ENCODE measurements at places on chromosomes 4 and X.
A peak's percentile ranks its signal among the peaks of the same experiment; 100 is the strongest.

GRCh38 chrX:43087830-43088229 lies 309.9 kb upstream of the PPP1R2C start:
- DNase-seq = no peak

GRCh38 chr4:24266951-24267722 lies 317.2 kb downstream of the DHX15 start:
- no peak for DNase-seq

DNA sequence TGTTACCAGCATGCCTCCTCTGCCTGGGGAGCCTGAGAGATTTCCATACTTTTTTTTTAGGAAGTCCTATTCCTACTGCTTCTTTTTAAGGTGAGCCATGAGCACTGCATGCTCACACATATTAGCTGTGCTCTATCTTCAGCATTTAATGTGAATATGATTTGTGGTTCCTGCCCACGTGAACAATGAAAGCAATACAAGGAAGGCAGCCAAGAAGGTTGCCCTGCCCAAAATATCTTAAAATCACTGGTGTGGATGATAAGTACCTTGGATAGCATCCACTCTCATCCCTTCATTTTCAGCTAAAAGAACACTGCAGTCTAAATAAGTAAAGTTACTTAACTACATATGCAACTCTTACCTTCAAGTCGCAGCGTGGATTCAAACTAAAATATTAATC lies 607.5 kb downstream of the PACRGL start:
- DNase-seq = no peak

DNA sequence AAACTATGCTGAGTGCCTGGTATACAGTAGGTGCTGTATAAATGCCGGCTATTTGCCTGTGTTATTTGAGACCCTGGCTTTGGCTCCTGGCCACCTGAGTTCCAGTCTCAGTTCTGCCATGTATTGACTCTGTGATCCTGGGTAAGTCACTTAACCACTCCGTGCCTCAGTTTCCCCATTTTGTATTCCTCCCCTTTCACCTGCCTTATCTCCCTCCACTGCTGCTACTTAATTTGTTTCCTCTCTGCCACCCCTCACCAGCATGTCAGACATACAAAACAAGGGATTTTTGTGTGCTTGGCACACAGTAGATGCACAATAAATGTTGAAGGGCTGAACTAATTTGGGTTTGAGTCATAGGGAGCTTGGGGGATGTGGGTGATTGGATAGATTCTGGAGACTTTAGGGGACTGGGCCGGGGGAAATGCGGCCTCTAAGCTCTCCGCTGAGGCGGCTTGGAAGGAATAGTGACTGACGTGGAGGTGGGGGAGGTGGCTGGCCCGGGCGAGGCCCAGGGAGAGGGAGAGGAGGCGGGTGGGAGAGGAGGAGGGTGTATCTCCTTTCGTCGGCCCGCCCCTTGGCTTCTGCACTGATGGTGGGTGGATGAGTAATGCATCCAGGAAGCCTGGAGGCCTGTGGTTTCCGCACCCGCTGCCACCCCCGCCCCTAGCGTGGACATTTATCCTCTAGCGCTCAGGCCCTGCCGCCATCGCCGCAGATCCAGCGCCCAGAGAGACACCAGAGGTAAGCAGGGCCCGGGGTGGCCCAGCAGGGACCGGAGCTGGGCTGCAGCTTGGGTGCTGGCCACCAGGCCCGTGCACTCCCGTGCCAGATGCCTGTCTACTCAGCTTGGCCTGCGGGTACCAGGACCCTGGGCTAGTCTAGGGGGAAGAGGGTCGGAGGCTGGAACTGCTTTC lies at the start of gene TIMP1:
TIMP1 (plus strand) TSS at position 706 of the 917 bp plus-strand sequence. CDS start 980 bp downstream, outside the sequence.
- peak; percentile 95 for DNase-seq

DNA sequence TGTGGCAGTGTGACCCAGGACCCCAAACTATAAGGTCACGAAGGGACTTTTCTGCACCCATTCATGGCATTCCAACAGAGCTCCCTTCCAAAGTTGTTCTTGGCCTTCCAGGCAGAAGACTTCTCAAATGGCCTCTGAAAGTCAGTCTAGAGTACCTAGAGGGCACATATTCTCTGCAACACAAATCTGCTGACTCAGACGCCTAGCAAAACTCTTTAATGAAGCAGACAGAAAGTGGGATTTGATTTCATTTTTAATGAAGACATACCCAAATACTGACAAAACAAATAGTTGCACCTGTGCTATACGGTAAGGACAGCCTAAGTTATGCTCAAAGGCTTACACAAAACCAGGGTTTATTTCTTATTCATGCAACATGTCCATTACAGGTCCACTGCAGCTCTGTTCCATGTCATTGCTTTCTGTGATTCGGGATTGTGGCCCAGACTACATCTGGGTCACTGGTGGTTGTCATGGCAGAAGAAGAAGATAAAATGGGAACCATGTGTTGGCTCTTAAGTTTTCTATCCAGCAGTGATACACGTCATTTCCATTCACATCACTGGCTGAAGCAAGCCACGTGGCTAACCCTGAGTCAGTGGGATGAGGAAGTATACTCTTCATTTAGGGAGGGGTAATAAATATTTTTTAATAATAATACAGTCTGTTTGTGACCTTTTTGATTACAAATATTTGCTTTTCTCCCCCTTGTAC lies 57.7 kb downstream of the NAT8L start:
- DNase-seq = no peak

Data from osteoblast (primary cell).